ENCODE measurements at places on chromosomes 11 and 22. TPM values are rescaled to one million over a fixed set of nuclear protein-coding genes. Genes with fewer than 3 reads are reported as not detected.
A peak's percentile ranks its signal among the peaks of the same experiment; 100 is the strongest.

SLC22A8 gene
- total RNA-seq, result not detected

C1QTNF4 gene
- total RNA-seq, result 1.3 TPM

ELMOD1 gene
- not detected for total RNA-seq

DNA sequence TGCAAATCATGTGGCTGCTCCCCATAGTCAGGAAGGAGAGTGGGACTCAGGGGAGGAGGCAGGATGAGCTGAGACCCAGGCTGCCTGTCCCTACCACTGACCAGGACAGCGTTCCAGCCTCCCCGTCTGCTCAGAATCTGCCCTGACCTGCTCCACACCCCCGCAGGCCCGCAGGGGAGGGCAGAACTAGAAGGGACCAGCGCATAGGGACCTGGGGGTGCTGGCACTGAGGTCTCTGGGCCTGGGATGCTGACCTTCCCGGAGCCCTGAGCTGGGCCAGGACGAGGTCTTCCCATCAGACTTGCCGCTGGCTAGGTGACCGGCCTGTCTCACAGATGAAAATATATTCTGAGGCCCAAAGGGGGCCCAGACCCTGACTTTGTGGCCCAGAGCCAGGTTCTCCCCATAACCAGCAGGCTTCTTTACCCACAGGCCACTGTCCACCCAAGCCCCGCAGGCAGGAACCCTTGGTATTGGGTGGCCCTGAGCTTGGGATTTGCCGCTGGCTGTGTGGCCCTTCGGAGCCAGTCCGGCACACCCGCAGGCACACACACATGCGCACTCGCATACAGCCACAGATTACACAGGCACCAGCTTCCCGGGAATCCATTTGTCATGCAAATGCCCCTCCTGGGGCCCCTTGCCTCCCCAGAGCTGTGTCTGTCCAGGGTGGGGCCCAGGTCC lies 13.8 kb upstream of the PIM3 start:
- peak overlapping the region; percentile 98 for H3K27ac ChIP-seq
- DNase-seq, result peak; percentile 81
- peaks cover 57% of the 10 kb centered on the region for H3K4me1 ChIP-seq
- H3K4me3 ChIP-seq, result peak overlapping the region; percentile 9

DNA sequence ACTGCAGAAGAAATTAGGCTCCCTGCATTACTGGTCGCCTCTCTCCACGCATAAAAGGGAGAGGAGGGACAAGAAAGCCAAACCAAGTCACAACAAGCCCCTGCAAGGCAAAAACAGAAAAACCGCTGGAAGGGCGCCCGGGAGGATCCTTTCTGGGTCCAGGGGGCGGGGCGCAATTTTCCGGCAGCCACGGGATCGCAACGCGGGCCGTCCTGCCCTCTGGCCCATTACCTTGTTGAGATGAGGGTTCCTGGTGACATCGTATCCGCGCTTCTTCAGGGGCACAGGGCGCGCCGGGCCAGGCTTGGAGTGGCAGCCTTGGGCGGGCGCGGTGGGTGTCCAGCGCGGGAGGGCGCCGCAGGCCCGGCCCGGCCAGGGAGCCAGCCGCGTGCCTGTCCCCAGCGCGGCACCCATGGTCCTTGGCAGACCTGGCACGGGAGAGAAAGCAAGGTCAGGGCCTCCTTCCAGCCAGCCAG lies 847 bp downstream of the ME3 start:
- H3K4me3 ChIP-seq, result peak overlapping the region; percentile 75
- peak overlapping the region; percentile 94 for H3K27ac ChIP-seq
- H3K27me3 ChIP-seq, result no peaks in the 10 kb centered on the region
- peak; percentile 56 for DNase-seq
- no peaks in the 10 kb centered on the region for H3K36me3 ChIP-seq

GRCh38 chr22:37816543-37817180 lies 6.5 kb upstream of the GALR3 start:
- H3K4me1 ChIP-seq, result peaks cover 24% of the 10 kb centered on the region
- H3K4me3 ChIP-seq, result no peak overlapping the region
- no peaks in the 10 kb centered on the region for H3K36me3 ChIP-seq
- no peak overlapping the region for H3K27ac ChIP-seq
- DNase-seq, result no peak
- peaks cover 39% of the 10 kb centered on the region for H3K27me3 ChIP-seq

DNA sequence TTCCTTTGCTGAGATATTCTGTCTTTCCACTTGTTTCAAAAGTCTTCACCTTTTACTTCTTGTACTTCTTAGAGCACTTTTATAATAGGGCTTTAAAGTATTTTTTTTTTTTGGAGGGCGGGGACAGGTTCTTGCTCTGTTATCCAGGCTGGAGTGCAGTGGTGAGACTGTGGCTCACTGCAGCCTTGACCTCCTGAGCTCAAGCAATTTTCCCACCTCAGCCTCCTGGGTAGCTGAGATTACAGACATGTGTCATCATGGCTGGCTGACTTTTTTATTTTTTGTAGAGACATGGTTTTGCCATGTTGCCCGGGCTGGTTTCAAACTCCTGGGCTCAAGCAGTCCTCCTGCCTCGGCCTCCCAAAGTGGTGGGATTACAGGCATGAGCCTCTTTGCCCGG lies 57.9 kb downstream of the DYNC2H1 start:
- no peak overlapping the region for H3K27ac ChIP-seq
- H3K36me3 ChIP-seq, result peaks cover 8% of the 10 kb centered on the region
- H3K4me1 ChIP-seq, result no peaks in the 10 kb centered on the region
- DNase-seq, result no peak

DNA sequence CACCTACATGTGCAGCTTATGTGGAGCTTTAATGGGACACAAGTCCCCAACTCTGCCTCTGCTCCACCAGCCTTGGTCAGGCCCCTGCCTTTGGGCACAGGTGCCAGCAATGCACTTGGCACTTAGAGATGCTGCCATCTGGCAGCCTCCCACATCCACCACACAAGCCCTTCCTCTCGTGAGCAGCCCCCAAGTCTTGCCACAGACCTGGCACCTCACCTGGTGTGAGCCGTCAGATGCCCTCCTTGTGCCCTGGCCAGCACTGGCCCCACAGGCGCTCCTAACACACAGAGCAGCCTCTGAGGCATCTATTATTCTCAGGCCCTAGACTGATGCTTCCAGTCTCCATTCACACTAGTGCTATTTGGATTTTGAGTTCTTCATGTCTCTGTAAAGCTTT lies 24.5 kb upstream of the SERPIND1 start:
- H3K36me3 ChIP-seq, result peaks cover 100% of the 10 kb centered on the region
- no peak overlapping the region for H3K27ac ChIP-seq
- H3K27me3 ChIP-seq, result no peaks in the 10 kb centered on the region
- H3K4me3 ChIP-seq, result no peak overlapping the region
- DNase-seq, result no peak

DNA sequence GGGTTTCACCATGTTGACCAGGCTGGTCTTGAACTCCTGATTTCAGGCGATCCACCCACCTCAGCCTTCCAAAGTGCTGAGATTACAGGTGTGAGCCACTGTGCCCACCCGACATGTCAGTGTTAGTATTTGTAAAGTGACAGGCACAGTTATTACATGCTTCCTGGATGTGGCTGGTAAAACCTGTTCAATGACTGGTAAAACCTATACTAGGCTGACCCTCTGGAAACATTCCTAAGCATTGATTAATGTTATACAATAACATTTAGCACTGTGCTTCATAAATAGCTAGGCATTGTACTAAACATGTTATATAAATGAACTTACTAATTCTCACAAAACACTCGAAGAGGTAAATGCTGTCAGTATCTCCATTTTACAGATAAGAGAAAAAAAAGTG lies 20.9 kb upstream of the JHY start:
- H3K4me1 ChIP-seq, result no peaks in the 10 kb centered on the region
- no peak overlapping the region for H3K27ac ChIP-seq
- peaks cover 29% of the 10 kb centered on the region for H3K27me3 ChIP-seq
- no peak overlapping the region for H3K4me3 ChIP-seq
- DNase-seq, result no peak

DNA sequence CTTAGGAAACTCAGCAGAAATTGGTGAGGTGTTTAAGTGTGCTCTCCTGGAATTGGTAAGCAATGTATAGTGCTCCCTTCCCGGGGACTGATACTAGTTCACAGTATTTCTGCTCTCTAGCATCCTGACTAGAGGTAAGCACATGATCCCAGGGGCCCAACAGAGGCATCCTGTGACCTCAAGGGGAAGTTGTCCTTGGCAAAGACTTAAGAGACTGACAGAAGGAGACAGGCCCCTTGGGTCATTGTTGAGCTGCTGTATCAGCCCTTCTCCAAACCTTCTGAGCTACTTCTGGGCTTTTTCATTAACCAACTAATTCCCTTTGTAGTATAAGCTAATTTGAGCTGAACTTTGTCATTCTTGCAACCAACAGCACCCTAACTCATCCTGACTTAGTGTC lies 4.3 kb upstream of the TBC1D22A start:
- no peak for DNase-seq
- no peaks in the 10 kb centered on the region for H3K27me3 ChIP-seq
- no peak overlapping the region for H3K4me3 ChIP-seq
- peaks cover 31% of the 10 kb centered on the region for H3K4me1 ChIP-seq

DNA sequence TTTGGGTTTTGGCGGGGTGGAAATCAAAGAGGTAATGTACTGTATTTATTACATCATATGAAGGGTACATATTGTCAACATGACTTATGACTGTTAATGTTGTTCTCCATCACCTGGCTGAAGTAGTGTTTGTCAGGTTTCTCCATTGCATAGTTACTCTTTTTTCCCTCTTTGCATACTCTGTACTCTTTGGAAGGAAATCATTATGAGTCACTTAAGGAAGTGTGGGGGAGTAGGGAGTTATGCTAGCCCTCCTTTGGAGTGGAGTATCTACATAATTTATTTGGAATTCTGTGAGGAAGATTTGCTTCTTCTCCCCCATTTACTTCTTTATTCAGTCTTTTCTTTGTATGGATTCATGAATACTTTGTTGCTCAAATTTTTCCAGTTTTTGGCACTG lies 3.6 kb upstream of the PGR start:
- no peak overlapping the region for H3K4me3 ChIP-seq
- peaks cover 19% of the 10 kb centered on the region for H3K4me1 ChIP-seq
- DNase-seq, result no peak
- H3K27ac ChIP-seq, result no peak overlapping the region
- H3K36me3 ChIP-seq, result no peaks in the 10 kb centered on the region

GRCh38 chr22:35524966-35525686 lies 15.5 kb upstream of the RASD2 start:
- no peak for DNase-seq
- no peak overlapping the region for H3K4me3 ChIP-seq
- peaks cover 6% of the 10 kb centered on the region for H3K4me1 ChIP-seq
- H3K27ac ChIP-seq, result no peak overlapping the region
- no peaks in the 10 kb centered on the region for H3K27me3 ChIP-seq

DNA sequence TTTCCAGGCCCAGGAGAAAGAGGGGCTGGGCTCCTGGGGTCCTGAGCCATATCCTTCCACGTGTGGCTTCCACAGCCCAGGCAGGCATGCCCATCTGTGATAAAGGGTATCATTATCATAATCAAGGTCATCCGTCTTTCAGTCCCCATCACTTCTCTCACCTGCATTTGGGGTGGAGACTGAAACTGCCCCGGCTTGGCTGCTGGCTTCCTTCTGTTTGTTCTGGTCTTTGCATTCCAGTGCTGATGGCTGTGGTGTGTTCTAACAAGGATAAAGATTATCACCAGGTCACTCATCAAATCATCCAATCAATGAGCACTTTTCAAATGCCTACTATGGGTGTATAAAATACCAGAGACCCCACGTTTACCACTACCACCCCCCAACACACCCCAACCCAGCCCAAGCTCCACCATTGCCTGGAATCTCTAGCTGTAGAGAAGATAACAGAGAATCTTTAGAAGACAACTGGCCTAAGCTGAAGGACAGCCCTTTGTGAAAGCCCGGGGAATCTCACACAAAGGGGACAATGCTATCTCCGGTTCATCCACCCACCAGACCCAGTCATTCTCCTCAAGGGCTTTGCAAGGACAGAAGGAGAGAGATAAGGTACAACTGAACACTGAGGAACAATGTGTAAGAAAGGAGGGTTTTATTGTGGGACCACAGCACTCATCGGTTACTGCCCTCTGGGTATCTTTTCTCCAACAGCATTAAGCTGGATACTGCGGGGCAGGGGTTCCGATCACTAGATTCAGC lies 54.9 kb downstream of the AHNAK start:
- peaks cover 15% of the 10 kb centered on the region for H3K4me1 ChIP-seq
- no peaks in the 10 kb centered on the region for H3K27me3 ChIP-seq
- H3K27ac ChIP-seq, result no peak overlapping the region
- H3K36me3 ChIP-seq, result no peaks in the 10 kb centered on the region
- no peak for DNase-seq
